ENCODE measurements at places on chromosomes 13 and 19.

- no peak for DNase-seq
Measured at GRCh38 chr13:26502826-26503225, 54.7 kb upstream of the WASF3 start.

GRCh38 chr19:33449799-33450198, 71.8 kb downstream of the PEPD start:
- no peak for DNase-seq

- no peak for DNase-seq
Measured at GRCh38 chr13:97384371-97384770, 49.6 kb upstream of the RAP2A start.

DNA sequence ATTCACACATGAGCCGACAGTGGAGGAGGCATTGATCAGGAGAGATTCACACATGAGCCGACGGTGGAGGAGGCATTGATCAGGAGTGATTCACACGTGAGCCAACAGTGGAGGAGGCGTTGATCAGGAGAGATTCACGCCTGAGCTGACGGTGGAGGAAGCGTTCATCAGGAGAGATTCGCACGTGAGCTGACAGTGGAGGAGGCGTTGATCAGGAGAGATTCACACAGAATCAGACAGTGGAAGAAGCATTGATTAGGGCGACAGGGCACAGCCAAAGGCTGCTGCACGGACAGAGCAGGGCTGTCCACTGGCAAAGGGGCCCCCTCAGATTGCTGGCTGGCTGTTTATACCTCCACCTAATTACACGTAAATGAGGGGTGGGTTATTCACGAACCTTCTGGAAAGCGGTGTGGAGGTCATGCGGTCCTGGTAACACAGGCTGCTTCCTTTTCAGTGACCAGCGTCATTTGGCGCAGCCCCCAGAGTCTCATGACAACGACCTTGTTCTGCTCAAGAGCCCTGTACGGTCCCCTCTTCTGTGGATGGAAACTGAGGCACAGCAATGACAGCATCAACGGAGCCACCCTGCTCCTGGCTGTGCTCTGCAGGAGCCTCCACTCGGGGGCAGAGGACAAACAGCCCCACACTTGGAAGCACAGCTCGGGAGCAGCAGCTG, 50.6 kb upstream of the GAS6 start:
- DNase-seq: no peak

DNA sequence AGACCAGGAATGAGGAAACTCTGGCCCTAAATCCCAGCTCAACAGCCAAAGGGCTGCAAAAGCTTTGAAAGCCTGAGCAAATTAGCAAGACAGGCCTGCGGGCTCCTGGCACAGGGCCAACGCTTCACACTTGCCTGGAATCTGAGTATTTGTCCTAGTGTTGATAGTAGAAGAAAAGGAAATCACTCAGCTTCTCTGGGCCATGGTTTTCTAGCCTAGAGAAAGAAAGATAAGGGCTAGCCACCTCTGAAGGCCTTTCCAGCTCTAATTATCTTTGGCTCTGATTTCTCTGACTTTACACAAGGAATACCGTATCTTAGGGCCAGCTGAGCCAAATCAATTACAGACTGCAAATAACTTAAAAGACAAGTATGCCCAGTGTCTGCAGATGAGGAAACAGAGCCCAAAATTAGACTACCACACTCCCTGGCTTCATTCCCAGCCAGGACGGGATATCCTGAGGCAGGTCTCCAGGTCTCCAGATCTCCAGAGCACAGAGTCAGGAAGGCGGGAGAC, 69.6 kb downstream of the STK24 start:
- no peak for DNase-seq

- no peak for DNase-seq
Measured at GRCh38 chr13:113413178-113413897, 40.0 kb downstream of the ADPRHL1 start.

DNA sequence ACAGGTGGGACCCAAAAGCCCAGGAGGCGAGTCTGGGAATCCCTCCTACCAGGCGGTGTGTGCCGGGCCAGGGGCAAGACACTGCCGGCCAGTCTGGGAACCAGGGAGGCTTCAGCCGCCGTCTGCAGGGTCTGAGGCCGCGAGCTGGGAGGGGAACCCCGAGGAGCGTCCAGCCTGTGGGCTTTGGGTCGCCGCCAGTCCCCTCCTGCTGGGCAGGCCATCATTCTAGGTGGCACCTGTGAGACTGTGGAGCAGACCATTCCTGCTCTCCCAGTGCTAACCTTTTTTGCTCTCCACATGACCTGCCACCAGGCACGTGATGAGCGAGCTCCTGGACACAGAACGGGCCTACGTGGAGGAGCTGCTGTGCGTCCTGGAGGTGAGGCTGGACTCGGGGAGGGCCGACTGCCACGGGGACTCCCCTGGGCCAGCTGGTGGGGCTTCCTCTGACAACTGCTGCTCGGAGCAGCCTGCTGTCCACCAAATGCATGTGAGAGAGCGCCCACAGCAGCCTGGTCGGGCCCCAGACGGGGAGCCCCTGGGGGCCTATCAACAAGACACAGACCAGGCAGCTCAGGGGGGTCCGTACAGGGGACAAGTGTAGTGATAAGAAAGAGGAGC, 24.6 kb upstream of the F7 start:
- no peak for DNase-seq

GRCh38 chr19:7469669-7470285, 19.1 kb downstream of the PEX11G start:
- no peak for DNase-seq

DNA sequence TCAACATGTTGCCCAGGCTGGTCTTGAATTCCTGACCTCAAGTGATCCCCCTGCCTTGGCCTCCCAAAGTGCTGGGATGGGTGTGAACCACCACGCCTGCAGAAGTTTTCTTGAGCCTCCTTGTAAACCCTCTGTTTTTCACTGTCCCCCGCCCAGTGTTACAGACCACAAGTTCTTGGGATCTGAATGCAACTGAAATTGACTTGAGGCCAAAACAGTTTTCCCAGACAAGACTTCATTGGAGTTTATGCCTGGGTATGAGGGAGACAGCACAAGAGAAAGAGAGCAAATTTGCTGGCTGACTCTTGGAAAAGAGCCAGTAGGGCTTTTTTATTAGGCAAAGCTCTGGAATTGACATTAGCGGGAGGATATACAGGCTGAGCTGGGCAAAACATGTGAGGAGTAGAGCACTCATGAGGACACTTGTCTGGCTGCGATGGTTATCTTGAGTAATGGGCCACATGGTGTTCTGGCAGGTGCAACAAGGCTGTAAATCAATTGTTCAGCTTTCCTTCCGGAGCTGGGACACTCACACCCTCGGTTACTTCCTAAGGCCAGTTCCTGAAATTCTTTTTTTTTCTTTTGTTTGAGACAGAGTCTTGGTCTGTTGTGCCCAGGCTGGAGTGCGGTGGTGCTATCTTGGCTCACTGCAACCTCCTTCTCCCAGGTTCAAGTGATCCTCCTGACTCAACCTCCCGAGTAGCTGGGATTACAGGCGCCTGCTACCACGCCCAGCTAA, 12.7 kb upstream of the HNRNPL start:
- no peak for DNase-seq

DNA sequence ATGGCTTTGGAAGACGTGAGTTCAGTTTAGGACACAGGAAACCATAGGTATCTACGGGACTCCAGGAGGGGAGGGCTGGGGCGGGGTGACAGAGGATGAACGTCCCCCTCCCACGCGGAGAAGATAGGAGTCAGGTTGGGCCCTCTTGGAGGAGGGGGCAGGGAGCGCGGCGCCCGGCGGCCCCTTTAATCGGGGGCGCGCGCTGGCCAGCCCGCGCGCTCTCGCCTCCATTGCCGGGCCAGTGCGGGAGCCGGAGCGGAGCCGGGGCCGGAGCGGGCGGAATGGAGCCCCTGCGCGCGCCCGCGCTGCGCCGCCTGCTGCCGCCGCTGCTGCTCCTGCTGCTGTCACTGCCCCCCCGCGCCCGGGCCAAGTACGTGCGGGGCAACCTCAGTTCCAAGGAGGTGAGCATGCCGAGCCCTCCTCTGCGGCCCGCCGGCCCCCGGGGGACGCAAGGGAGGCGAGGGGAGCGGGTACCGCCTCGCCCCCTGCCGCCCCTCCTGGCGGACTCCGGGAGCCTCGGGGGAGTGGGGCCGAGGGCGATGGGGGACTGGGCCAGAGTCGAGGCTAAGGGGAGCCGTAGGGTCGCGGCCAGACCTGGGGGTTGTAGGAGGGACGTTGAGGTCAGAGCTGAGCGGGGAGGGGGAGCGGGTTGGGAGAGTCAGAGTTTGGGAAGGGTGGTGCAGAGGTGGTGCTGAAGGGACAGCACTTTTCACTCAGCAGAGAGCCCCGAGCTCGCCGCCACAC, at the start of gene TMEM145:
TSS of gene TMEM145 (plus strand) at position 214 of the 744 bp plus-strand sequence. CDS start at position 282, 68 bp downstream.
- no peak for DNase-seq

GRCh38 chr13:27972478-27972820, 3.3 kb upstream of the CDX2 start:
- DNase-seq: no peak

DNA sequence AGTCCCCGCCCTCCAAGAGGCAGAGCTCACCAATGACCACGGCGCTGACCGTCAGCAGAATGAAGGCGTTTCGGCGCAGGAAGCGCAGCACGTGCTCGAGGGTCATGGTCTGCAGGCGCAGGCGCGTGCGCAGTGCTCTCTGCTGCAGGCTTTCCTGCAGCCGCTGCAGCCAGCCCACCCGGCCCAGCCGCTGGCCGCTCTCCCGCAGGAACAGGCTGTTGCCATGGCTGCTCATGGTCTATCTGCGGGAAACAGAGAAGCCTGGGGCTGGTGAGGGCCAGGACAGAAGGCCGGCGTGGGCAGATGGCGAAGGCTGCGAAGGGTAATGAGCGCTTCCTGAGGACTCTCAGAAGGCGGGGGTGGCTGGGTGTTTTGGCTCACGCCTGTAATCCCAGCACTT, 7.0 kb downstream of the SLC1A6 start:
- no peak for DNase-seq

- DNase-seq: no peak
Measured at GRCh38 chr13:89454681-89455080, 1783.5 kb downstream of the SLITRK5 start.

DNA sequence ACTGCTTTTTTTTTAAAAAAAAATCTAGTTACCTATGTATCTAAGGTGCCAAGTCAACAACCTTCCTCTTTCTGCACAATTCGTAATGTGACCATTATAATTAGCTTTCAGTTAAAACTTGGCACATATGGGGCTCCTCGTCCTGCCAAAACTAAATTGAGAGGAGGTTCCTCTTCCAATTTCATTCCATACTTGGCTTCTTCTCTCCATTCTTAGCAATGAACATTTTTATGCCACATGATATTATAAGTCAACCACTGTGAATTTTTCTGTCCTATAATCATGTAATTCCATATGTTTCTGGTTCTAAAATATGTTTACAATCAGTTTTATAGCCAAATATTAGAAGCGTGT, 177.0 kb downstream of the DCLK1 start:
- no peak for DNase-seq

GRCh38 chr13:28579322-28579721, 79.6 kb upstream of the POMP start:
- no peak for DNase-seq

- DNase-seq: no peak
Measured at GRCh38 chr19:51186323-51186722, 38.6 kb upstream of the CD33 start.

GRCh38 chr13:108345016-108345415, 75.5 kb downstream of the TNFSF13B start:
- no peak for DNase-seq

GRCh38 chr13:77776704-77777103, 79.2 kb downstream of the SLAIN1 start:
- DNase-seq: no peak

GRCh38 chr19:8573316-8573715, 3.9 kb downstream of the MYO1F start:
- no peak for DNase-seq

GRCh38 chr19:54254195-54254906, 2.7 kb downstream of the LILRB5 start:
- no peak for DNase-seq

- DNase-seq: no peak
Measured at GRCh38 chr13:25967144-25967543, 84.7 kb downstream of the SHISA2 start.

GRCh38 chr13:29081697-29082440, 261.7 kb downstream of the MTUS2 start:
- no peak for DNase-seq

DNA sequence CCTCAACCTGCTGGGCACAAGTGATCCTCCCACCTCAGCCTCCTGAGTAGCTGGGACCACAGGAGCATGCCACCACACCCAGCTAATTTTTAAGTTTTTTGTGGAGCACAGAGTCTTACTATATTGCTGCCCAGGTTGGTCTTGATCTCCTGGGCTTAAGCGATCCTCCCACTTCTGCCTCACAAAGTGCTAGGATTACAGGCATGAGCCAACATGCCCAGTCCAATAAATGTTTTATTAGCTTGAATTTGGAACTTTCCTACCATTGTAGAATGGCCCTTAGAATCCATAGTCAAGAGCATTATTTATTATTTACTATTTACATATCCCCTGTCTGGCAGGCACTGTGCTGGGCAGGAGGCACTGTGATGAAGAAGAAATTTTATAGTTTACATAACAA, 39.6 kb upstream of the CLDN10 start:
- no peak for DNase-seq

DNA sequence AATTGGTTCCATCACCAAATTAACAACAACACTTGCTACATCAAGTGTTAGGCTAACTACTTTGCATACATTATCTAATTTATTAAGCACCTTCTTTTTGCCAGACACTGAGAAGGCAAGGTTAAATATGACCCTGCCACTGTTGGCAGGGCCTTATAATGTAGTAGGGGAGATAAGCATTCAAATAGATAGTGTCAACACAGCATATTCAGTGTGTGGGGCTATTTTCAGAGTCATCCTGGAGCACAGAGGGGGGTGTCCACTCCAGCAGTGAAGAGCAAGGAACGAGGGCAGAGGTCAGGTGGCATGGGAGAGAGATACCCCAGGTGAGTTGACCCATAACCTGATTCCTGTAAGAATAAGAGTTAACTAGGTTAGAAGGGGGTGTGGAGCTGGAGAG, 121.6 kb downstream of the COG6 start:
- DNase-seq: no peak

- DNase-seq: no peak
Measured at GRCh38 chr13:113669231-113669754, 2.3 kb downstream of the GRK1 start.

DNA sequence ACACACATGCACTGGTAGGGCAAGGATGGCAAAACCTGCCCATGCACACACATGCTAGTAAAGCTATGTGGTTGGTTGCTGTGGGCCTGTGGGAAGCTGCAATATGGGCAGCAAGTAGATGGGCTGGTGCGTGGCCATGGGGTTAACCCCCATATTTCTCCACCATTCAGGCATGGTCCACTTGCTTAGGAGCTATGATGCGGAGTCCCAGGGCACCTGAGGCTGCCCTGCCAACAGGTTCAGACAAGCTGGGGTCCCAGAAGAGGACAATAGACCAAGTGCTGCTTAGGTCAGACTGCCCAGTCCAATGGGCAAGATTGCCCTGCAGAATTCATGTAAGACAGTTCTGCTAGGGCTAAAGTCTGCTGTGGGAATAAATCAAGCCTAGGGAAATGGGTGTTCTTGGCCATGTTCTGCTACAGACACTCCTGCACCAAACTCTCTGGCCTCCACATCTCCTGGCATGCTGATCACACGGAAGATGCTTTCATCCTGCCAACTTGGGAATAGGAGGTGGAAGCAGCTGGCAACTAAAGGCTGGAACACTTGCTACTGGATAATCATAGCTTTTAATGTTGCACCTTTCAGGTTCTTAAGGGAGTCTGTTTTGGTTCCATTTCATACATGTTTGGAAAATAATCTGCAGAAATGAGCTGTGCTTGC, 646.3 kb upstream of the SLITRK1 start:
- no peak for DNase-seq
